Karpas-422 (cell line): ENCODE measurements at places on chromosomes 1 and 21.

DNA sequence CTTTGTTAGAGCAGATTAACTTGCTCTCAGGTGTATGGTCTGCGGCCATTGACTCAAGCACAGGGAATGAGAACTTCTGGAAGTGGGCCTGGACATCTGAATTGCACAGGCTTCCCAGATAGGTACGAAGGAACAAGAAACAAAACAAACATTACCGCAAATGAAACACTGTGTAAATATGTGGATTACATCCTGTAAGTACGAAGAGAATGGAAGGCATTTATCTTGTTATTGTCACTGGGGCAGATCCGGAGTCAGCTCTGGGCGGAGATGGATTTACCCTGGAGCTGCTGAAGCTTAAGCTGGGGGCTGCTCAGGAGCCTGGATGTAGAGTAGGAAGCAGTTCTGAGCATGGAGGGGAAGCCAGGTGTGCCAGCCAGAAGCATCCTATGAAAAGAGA is 6.8 kb downstream of the HES2 start:
- DNase-seq = no peak

DNA sequence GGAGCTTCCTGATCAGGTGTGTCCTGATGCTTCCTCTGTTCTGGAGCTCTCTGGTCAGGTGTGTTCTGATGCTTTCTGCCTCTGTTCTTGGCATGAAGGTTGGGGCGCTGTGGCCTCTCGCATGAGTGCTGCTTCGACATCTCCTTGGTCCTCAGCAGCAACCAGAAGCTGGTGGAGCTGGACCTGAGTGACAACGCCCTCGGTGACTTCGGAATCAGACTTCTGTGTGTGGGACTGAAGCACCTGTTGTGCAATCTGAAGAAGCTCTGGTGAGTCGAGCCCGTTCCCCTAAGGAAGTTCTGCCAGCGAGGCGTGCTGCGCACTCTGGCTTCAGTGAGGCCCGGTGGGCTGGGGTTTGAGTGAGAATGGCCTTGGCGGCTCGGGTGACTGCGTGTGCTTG is 18.0 kb downstream of the NLRP3 start:
- DNase-seq = no peak

DNA sequence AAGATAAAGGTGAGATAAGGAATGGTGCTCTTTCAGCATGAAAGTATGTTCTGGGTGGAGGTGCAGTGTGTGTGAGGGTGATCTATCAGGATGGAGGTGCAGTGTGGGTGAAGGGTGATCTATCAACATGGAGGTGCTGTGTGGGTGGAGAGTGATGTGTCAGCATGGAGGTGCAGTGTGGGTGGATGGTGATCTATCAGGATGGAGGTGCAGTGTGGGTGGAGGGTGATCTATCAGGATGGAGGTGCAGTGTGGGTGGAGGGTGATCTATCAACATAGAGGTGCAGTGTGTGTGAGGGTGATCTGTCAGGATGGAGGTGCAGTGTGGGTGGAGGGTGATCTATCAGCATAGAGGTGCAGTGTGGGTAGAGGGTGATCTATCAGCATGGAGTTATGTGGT is 12.3 kb upstream of the MAP10 start:
- DNase-seq = no peak

DNA sequence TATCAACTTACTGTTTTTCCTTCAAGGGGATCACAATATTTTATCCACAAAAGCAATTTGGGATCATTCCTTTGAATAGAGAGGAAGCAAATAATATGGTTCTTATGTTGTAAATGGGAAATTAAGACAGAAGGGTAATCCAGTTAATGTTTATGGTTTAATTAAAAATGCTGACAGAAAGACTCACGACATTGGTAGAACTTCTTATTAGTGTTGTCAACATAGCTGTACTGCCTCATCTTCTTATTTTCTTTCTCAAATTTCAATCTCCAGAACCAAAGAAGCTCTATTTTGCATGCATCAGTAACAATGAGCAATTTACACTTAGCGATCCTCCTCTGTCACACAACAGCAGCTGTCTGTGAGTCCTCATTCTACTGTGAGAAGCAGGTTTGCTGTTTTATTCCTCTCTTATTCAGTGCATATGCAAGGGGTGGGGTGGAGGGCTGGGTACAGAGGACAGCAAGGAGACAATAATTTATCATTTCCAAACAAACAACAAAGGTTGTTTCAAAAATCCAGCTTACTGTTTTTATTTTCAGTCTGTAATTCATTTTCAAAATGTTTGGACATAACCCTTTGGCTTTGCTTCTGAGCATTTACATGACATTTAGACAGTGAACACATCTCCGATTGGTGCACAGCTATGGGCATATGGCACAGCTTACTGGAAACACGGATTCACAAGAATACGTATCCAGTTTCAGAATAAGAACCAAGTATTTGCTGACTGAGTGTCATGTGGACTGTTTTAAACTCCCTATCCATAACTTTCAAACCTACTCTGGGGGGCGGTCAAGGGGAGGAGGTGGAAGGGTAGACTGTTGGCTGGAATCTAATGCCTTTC is 335.9 kb downstream of the RGS7 start:
- no peak for DNase-seq
